Testis (tissue), 5 donors: ENCODE measurements at places on chromosomes 4 and X. TPM values are rescaled to one million over a fixed set of nuclear protein-coding genes. Genes with fewer than 3 reads are reported as not detected.

USP9X gene
- total RNA-seq = 135 TPM

QRFPR gene
- total RNA-seq = 2.4 TPM

ESX1 gene
- total RNA-seq = 41.7 TPM

MXRA5 gene
- 0.68 TPM for total RNA-seq

POU3F4 gene
- total RNA-seq = not detected

GPR119 gene
- total RNA-seq = 0.55 TPM

HSD17B11 gene
- total RNA-seq = 22.7 TPM

GLRA2 gene
- total RNA-seq = 0.31 TPM

CXCL3 gene
- total RNA-seq = 0.68 TPM

TREX2 gene
- total RNA-seq = 7.5 TPM

USP26 gene
- 5.8 TPM for total RNA-seq

PDLIM3 gene
- 41.6 TPM for total RNA-seq

WDFY3 gene
- 168 TPM for total RNA-seq

TMEM154 gene
- 0.63 TPM for total RNA-seq

IL13RA2 gene
- total RNA-seq = 15.5 TPM

STK32B gene
- 22.6 TPM for total RNA-seq

MOB1B gene
- total RNA-seq = 16.4 TPM

MAGEE2 gene
- total RNA-seq = not detected

AMTN gene
- total RNA-seq = not detected

CLIC2 gene
- 3.5 TPM for total RNA-seq

CCSER1 gene
- 82.8 TPM for total RNA-seq

GAB3 gene
- 30.5 TPM for total RNA-seq

GASK1B gene
- total RNA-seq = 19.8 TPM

TMEM192 gene
- 16.8 TPM for total RNA-seq

TAF7L gene
- total RNA-seq = 86.0 TPM

CTAG1A gene
- 18.1 TPM for total RNA-seq

CC2D2A gene
- total RNA-seq = 21.9 TPM

CETN2 gene
- total RNA-seq = 32.4 TPM

ARHGAP6 gene
- total RNA-seq = 11.8 TPM

GAGE12F gene
- total RNA-seq = 1.2 TPM

GUCY1A1 gene
- total RNA-seq = 4.6 TPM

RBMXL3 gene
- total RNA-seq = 4.6 TPM

UGT2A3 gene
- not detected for total RNA-seq

CT83 gene
- total RNA-seq = 22.7 TPM

HSFX3 gene
- 8.7 TPM for total RNA-seq

FNIP2 gene
- total RNA-seq = 25.0 TPM

SOX3 gene
- 18.0 TPM for total RNA-seq

TRIM2 gene
- total RNA-seq = 12.8 TPM

SLC2A9 gene
- total RNA-seq = 7.5 TPM

WAS gene
- total RNA-seq = 5.5 TPM

MRPL1 gene
- 17.9 TPM for total RNA-seq

PPARGC1A gene
- total RNA-seq = 33.0 TPM

PNPLA4 gene
- total RNA-seq = 31.7 TPM

PALLD gene
- 138 TPM for total RNA-seq
